Lung microvascular endothelial cell (primary cell): ENCODE measurements at places on chromosomes 3 and 15.

DNA sequence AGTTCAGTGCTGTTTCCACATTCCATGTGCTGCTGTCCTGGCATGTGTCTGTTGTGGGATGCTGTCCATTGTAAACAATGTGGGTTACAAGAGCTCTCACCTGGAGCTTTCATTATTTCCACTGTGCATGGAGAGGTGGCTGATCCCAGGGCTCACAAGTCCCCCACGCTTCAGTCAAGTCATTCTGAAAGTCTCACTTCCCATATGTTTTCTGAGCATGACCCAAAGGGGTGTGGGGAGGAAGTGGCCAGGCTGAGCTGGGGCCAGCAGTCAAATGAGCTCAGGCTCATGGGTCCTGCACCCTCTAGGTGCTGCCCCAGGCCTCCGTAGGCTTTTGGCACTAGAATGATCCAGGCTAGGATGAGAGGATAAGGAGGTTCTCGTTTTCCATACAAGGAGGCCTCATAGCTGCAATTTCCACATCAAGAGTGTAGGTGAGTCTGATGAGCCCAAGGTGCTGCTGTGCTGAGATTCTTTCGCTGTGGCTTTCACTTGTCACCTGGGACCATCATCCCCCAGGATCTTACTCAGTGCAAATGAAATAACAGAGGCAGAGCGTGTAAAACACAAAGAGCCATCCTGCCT is 22.0 kb downstream of the STARD5 start:
- no peak for DNase-seq

- no peak for DNase-seq
Measured at GRCh38 chr3:112889357-112889756, 42.7 kb upstream of the CD200R1L start.

GRCh38 chr3:102933377-102933776 is 498.6 kb downstream of the ZPLD1 start:
- no peak for DNase-seq

DNA sequence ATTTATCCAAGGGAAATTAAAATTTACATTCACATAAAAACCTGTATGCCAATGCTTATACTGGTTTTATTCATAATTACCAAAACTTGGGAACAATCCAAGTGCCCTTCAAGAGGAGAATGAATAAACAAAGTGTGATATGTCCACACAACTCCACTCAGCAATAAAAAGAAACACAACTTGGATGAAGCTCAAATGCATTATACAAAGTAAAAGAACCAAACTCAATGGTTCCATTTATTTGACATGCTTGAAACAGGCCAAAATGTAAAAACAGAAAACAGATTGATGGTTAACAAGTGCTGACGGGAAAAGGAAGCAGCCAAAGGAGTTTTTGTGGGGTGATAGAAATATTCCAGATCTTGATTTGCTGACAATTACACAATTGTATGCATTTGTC is 23.5 kb downstream of the OCA2 start:
- DNase-seq = no peak

DNA sequence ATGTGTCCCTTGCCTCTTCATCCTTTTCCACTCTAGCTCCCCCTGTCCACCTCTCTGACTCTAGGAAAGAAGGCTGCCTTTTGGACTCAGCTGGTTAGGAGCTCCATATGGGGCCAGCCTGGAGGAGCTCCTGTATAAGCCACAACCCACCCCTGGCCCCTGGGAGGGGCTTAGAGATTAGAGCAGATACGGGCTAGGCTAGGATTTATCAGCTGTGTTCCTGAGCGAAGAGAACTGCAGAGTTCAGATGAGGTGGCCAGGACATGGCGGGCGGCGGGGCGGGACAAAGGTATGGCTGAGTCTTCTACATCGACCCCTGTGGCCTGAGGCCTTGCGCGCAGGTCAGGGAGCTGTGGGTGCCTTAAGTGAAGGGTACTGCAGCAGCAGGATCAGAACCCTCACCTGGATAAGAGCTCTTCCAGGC is 7.9 kb downstream of the NBEAL2 start:
- no peak for DNase-seq

- no peak for DNase-seq
Measured at GRCh38 chr3:43461345-43461744, 160.5 kb downstream of the ANO10 start.

DNA sequence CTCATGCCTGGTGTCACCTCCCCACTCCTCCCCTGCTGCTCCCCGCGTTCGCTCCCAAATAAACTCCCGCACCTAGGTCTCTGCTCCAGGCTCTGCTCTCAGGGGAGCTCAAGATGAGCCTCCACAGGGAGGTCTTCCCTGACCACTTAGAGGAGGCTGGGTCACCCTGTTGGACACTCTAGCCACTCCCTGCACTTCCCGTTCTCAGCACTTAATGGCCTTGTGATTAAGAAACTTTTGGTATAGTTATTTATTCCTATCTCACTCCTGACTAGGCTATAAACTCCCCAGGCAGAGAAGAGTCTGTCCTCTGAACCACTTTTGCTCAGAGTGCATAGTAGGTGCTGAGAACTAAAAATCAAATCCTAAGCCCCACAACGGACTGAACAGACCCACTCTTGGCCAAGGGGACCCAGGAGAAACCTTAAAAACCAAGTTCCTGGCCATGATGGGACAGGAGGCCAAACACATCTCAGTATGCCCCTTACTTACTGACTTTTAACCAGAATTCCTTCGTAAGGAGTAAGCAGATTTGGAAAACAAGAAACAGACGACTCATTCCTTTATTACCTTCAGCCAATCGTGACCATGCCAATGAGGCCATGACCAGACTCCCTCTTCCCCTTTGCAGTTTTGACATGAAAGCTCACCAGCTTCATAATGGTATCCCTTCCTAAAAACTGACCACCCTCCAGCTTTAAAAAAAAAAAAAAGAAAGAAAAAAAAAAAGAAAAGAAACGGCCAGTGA is 69.0 kb upstream of the HRH1 start:
- DNase-seq = no peak

DNA sequence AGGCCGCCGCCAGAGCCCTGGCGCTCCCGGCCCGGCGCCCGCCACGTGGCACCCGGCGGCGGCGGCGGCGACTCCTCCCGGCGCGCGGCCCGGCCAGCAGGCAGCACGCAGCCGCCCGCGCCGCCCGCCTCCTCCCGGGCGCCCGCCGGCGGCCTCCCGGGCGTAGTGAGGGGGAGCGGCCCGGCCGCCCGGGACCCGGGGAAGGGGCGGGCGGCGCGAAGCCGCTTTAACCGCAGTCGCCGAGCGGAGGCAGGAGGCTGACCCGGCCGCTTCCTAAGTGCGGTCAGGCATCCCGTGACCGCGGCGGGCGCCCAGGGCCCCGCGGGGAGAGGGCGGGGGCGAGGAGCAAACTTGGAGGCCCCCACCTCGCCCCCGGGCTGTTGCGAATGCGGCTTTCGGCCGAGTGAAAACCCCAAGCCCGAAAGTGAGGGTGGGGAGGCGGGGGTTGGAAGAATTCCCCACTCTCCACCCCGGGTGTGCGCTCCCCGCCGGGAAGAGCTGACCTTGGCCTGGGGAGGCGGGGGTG is 1.7 kb upstream of the HES1 start:
- DNase-seq = no peak

GRCh38 chr3:64623125-64623524 is 64.7 kb downstream of the ADAMTS9 start:
- no peak for DNase-seq
